ENCODE measurements at places on chromosomes 3 and 15.

- no peak for DNase-seq
Observed at GRCh38 chr3:46989146-46989810, 9.8 kb downstream of the NBEAL2 start.

GRCh38 chr3:70740071-70740470 lies 427.6 kb upstream of the MDFIC2 start:
- DNase-seq = no peak

DNA sequence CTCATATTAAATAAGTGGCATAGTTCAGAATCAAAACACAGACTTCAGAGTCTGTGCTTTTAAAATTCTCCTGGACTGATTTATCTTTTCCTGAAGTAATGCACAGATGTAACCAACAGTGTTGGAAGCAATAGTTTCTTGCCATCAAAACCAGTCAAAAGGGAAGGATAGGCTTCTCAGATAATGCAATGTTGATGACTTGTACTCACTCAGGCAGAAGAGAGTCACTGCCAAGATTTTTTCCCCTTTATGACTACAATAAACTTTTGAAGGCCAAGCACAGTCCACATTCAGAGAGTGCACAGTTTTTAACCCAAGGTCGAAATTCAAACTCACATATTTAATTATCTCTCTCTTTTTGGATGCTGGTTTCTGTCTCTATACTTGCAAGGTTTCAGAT lies 305.0 kb upstream of the SGO1 start:
- DNase-seq = no peak

GRCh38 chr15:67458331-67459029 lies 62.5 kb upstream of the C15orf61 start:
- no peak for DNase-seq

GRCh38 chr3:140630866-140631265 lies 47.0 kb upstream of the TRIM42 start:
- no peak for DNase-seq

DNA sequence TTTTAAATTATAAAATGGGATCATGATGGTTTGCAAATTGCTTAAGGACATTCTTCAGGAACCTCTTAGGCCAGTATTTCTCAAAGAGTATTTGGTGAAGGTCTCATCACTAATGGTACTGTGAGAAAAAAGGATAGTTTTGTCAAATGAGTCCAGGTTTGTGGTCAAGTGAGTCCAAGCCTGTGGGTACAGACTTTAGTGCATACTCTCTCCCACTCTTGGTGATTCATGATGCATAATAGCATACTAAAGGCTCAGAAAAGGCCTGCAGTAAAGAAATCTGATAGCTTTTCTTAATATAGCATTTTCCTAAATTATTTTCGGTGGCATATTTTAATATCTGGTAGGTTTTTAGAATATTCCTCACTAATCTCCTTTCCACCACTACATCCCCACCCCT lies 20.0 kb downstream of the BOC start:
- no peak for DNase-seq

DNA sequence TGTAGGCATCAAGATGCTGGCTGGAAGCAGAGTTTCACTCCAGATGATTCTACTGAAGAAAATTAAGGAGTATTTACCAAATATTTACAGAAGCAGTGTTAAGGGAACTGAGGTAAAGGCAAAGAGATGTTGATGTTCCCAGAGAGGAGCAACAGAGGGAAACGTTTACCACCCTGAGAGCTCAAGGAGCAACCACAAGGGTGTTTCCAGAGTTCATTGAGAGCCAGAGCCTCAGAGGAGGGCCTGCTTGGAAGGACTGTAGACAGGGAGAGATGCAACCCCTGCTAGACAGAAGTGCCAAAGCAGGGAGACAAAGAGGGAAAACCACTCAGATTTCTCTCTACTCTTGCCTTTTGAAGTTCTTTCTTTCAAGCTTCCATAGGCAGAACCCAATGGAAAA lies 474.5 kb downstream of the RBMS3 start:
- DNase-seq = no peak

GRCh38 chr3:37032961-37033360 lies 39.6 kb downstream of the MLH1 start:
- DNase-seq = no peak

- DNase-seq = no peak
Observed at GRCh38 chr3:102905811-102906210, 471.0 kb downstream of the ZPLD1 start.

GRCh38 chr15:64131547-64131946 lies 20.0 kb upstream of the SNX22 start:
- no peak for DNase-seq

DNA sequence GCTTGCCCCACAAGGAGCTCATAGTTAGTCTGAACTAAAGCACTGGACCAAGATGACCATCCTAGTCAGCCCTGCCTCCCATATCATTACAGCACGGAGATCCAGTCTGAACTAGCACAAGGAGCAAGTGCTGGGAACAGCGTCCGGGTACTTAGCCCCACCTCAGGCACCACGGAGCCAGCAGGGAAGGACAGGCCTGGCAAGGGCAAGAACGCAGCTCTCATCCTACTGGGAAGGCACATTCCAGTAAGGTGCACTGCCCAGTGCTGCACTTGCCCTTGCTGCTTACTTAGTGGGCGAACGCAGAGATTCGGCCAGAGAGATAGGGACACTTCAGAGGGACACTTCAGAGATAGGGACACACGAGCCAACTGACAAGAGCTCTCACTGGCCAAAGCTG lies 27.6 kb downstream of the SEC61A1 start:
- no peak for DNase-seq

- DNase-seq = no peak
Observed at GRCh38 chr3:173153631-173154030, 12.6 kb upstream of the SPATA16 start.

DNA sequence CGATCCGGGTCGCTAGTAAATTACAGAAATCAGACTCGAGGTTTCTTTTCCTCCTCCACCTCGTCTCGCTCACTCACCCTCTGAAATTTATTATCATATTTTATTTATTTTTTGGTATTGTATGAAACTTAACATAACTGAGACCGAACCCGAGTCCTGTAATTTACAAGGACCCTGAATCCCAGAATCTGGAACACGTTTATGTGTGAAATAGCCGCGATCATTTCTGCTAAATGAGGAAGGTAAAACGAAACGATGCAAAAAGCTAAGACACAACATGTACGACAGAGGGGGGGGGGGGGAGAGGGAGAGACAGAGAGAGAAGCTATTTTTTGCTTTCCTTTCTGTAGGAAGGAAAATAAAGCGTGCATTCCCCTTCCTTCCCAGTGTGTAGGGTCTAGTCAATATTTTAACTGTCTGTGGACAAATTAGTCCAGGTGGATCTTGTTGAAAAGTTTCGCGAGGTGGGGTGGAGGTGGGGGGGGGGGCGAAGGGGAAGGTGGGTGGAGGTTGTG lies 1.6 kb downstream of the BBX start:
- DNase-seq = no peak

- DNase-seq = no peak
Observed at GRCh38 chr3:188518835-188519452, 365.0 kb downstream of the LPP start.

DNA sequence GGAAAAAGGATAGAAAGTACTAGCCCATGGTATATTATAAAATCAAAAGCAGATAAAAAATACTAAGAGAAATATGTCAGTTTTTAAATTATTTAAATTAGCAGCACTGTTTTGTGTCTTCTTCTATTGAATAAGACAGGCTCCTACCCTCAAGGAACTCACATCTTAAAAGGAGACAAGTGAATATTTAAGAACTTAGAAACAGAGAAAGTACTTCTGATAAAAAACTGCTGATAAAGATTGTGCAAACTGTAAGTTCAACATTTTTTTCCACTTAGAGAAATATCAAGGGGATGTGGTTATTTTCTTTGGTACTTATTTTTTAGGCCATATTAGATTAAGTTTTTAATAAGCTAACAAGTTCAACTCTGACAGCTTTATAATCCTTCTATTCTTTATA lies 3.0 kb upstream of the ANKRD28 start:
- no peak for DNase-seq

- DNase-seq = no peak
Observed at GRCh38 chr3:10983219-10983916, 9.2 kb upstream of the SLC6A1 start.

DNA sequence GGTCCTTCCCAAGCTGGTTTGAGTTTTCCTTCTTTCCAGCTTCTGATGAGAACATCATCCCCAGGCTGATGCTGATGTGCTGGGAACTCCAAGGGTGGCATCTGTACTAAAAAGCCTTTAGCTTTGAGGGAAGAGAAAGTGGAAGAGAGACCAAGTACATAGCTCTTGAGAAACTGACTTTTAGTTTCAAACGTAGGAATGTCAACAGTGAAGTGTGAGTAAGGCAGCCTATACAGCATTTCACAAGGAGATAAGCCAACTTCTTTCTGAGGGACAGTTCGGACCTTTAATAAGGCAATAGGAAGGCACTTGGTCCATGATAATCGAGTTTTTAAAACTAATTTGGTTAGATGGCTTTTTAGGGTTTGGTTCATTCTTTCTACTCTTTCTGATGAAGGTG lies 53.7 kb downstream of the DLG1 start:
- DNase-seq = no peak

DNA sequence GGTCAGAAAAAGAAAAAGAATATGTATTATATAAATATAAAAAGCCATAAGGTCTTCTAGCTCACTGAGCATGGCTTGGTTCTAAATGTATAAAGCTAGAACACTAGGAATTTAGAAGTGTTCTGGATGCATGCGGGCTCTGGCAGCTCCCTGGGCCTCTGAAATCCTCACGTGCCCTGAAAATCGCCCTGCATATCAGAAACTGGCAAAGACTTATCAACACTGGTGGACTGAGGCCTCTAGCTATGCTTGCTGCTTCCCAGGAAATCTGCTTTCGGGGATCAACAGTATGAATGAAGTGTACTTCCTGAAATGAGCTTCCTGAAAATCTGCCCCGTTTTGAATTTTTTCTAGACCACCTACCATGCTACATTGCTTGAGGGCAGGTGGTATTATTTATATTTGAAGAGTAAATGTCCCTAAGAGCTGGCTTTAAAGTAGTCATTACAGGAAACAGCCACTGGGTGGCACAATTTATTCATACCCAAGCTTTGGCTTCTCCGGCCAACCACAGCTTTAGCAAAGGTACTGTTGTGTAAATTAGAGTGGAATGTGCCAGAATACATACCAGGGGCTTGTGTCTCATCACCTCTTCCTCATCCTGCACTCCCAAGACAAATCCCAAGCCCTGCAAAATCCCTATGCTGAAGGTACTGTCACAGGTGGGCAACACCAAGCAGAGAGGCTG lies 17.7 kb downstream of the CRTAP start:
- no peak for DNase-seq

- DNase-seq = no peak
Observed at GRCh38 chr15:35078221-35078915, 6.7 kb downstream of the NANOGP8 start.

DNA sequence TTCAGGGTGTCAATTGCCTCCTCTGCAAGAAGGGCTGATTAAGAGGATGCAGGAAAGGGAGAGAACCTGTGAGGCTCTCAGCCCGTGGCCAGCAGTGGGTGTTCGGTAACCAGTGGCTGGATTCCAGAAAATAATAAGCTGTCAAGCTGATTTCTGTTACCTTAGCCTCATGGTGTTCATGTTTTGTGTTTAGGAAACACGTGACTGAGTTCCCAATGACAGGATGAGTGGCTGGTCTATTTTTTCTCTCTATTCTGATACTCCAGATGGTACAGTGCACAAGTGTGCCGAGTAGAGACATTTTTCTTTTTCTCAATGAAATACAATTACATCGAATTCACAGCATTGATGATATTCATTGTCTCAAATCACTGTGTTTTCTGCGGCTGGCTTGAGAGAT lies 43.6 kb downstream of the EDEM1 start:
- DNase-seq = no peak

- DNase-seq = no peak
Observed at GRCh38 chr3:175573226-175573625, 714.1 kb downstream of the NAALADL2 start.

DNA sequence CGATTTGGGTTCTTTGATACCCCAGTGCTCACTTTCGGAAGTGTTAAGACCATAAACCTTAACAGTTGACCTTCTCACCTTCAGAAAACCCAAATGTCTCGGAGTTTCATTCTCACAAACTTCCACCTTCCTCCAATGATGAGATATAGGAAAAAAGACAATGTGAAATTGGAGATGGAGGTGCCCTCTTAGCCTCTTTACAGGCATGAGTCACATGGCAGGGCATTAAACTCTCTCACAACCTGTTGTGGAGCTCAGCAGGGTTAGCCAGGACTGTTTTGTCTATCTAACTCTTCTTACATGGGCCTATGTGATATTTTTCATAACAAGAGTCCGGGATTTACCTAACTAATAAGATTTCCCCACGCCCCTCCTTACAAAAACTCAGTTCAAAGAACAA lies 10.7 kb downstream of the AGTR1 start:
- no peak for DNase-seq

DNA sequence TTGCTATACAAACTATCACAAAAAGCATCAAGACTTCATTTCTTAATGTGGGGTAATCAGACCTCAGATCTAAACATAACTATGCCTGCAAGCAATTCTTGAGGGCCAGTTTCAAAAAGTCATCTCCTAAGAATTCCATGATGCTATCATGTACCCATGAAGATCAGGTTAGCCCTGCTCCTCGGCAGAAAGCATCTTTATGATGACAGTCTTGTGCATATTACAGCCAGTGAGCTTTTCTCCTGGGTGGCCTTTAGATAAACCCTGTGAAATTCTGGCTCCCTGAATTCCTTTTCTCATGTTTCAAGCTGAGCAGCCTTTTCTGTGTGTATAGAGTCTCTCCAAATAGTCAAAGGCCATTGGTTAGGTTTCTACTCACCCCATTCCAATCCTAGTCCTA lies 201.9 kb upstream of the MCTP2 start:
- no peak for DNase-seq

- no peak for DNase-seq
Observed at GRCh38 chr3:190360228-190360627, 27.7 kb upstream of the CLDN16 start.

- no peak for DNase-seq
Observed at GRCh38 chr3:151315136-151315535, 1.5 kb downstream of the GPR87 start.
